Stimulated activated CD8-positive, alpha-beta memory T cell treated with anti-CD3 and anti-CD28 coated beads, Interleukin-4, amount 100 ng/mL, for 1 hour (primary cell): ENCODE measurements at places on chromosomes 5 and 9.

DNA sequence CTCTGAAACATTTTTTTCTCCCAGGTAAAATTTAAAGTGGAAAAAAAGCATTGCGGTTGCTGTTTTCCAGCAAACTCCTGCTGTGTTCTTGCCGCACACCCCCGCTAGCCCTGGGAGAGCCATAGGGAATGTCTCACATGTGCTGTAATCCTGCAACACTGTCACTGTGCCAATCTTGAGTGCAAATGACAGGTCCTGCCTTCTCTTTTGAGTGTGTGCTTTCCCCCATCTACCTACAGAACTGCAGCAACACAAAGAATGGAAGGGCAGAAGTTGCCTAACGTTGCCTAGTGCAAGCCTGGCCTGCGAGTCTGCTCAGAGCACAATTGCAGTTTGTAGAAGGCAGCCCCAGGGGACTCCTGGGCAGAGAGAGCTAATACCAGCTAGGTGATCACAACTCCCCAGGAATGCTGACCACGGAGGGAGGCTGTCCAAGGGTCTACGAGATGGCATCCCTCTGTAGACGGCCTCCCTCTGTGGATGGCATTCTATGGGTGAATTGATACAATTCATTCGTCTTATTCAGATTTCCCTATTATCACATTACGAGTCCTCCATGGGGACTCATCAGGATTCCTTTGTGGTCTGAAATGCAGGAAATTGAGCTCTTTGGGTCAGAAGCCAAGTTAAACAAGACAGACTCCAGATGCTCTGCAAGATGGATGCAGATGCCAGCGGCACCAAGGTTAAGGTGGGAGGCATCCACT is 172.6 kb upstream of the S1PR3 start:
- DNase-seq = no peak

DNA sequence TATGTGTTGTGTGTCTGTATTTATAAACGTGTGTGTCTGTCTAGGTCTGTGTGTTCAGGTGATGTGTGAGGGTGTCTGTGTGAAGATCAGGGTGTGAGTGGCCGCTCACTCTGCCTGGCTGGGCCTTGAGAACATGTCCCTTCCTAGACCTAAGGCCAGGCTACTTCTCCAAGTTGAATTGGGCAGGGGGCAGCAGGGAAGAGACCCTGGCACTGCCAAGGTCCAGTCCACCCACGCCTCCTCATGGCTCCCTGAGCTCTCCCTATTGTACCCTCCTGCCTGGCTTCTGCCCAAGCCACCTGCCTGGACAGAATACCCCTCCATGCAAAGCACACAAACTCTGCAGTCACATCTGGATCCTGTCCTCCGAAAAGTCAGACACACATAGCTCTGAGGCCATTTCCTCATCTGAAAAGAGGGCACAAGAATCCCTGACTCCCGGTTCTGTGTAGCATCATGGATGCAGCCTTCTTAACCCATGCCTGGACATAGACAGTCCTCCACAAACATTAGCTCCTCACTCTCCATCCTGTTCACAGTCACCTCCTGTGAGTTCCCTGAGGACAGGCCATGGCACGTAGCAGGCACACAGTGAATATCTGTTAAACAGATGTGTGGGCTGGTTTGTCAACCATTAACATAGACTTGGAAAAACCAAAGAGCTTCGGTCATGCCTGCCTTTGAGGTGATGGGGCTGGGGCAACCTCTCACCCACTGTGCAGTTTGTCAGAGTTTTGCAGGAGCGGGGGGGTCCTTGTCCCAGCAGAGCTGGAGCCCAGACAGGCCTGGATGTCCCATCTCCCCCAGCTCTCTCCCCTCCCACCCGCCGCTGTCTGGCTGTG is 167.8 kb upstream of the MVB12B start:
- no peak for DNase-seq

DNA sequence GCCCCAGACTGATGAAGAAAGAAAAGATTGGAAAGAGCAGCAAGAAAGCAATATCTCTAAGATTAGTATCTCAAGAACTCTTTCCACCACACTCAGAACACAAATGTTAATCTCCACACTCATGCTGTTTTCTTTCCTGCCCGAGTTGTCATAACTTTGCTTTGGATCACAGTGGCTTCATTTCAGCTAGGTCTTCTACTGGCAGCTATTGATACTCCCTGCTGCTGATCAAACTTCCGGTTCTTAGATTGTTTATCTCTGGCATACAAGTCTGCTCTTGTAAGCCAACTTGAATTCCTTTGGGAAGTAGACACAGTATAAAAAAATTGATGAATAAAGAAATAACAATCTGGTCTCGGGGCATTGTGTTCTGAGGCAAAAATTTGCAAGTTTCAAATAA is 77.7 kb upstream of the SPEF2 start:
- DNase-seq = no peak

DNA sequence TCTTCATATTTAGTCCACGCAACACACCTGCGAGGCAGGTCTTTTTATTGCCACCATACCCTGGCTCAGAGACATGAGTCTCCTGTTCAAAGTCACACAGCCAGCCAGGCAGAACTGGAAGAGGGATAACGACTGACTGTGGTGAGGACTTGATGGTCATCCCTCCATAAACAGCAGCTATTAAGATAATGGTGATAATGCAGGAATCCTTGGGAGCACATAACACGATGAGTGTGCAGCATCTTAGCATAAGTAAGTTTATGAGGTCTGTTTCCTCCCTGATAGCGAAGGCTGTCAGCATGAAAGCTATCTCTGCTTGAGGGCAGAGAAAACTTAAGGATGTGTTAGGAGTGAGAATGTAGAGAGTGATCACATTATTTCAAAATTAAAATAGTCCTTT is 30.9 kb downstream of the KCTD16 start:
- no peak for DNase-seq

DNA sequence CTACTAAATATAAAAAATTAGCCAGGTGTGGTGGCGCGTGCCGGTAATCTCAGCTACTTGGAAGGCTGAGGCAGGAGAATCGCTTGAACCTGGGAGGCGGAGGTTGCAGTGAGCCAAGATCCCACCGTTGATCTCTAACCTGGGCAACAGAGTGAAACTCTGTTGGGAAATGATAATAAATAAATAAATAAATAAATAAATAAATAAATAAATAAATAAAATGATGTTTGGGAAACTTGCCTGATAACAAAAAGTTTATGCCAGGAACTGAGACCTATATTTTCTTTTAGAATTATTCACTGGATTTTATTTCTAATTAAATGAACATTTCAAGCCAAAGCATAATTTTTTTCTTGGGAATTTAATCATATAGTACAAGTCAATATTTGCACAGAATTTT is 189.3 kb upstream of the CTNND2 start:
- no peak for DNase-seq

- no peak for DNase-seq
These were observed 207.6 kb downstream of the ZNF462 start for GRCh38 chr9:107070586-107070985.
